NCI-H774 (cell line): ENCODE measurements at places on chromosomes 1 and 21.

DNA sequence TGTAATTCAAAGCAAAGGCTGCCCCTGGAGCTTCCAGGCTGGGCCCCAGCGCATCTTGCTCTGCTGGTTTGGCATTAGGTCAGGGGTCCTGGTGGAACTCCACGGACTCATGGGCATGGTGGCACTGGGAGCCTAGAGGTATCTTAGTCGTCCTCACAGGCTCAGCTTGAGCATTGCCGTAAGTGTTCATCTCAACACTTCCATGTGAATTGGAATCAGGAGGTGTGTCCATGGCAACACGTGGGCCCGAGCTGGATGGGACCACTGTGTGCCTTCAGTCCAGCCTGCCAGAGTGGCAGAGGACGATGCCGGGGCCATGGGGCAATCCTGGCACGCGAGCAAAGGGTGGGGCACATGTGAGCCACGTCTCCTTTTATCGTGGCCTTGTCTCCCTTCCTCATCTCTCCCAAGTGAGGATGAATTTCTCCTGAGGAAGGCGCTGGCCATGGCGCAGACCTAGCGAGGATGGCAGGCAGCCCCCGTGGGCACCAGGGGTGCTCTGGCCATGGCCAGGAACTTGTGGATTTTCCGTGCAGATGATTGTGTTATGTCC, 47.0 kb downstream of the AGPAT3 start:
- no peak for DNase-seq

DNA sequence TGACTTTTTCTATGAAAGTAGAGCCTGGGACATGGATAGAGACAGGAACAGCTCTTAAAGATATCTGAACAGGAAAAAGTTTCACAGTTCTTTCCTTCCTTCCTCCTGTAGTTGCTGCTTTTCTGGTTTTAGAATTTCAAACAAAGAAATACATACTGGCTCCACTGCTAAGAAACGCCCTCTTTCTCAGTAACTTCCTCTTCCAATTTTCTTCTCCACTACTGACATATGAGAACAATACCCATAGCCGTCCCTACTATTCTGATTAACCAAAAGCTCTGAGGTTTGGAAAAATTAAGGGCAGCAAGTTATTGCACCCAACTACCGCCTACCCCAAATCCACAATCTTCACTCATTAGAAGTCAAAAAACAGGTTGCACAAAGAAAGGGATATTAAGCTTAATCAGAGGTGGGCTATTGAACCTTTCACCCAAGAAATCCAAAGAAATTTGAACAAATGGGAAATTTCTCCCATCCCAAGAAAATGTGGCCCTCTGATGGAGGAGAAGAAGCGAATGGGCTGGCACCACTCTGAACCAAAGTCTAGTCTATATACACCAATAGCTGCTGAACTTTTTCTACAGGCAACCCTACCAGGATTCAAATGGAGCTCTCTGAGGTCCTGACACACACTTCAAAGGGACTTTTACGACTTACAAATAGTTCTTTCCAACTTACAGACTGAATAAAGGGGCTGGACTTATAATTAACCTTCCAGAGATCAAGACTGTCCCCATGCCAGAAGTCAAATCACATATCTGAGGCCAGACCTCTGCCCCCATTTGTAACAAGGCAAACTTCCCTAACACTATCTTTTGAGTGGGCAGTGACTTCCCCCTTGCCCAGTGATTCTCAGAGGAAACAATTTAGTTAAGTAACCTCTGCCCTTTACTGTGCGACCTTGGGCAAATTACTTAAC, 1.7 kb downstream of the WASF2 start:
- DNase-seq = no peak

GRCh38 chr1:198773030-198773429, 134.2 kb downstream of the PTPRC start:
- DNase-seq = no peak

DNA sequence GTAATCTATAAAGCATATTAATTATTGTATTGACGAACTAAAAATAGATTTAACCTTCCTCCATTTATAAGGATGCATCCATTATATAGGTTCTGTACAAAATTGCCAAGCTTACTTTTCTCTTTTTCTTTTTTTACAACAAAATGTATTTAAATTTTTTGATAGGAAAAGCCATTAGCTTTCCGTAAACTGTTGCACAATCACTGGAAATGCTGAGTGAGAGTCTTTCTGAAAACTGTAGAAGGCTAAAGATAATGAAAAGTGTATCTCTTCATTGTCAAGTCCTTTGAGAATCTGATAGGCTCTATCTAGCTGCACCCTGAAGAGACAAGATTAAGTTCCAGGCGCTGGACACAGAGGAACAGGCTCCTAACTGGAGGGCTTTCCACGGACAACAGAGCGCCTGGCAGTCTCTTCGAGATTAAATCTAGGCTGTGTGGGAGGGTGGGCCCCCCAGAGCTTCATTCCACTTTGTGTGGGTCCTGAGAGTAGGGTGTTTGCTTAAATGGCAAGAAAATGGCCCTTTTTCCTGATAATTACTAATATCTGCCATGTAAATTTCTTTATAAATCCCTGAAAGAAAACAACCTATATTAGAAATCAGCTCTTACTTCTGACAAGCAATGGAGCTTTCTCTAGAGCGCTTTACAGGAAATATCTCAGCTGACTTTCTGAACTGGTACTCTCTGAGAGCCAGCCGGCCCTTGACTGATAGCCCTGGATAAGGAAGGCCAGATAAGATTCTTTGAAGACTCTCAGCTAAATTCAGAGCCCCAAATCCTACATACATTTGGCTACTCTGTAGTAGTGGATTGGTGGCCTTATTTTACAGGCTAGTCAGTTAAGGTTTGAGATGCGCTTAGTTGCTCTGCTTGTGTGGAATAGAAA, 108.3 kb downstream of the FMN2 start:
- DNase-seq = no peak

DNA sequence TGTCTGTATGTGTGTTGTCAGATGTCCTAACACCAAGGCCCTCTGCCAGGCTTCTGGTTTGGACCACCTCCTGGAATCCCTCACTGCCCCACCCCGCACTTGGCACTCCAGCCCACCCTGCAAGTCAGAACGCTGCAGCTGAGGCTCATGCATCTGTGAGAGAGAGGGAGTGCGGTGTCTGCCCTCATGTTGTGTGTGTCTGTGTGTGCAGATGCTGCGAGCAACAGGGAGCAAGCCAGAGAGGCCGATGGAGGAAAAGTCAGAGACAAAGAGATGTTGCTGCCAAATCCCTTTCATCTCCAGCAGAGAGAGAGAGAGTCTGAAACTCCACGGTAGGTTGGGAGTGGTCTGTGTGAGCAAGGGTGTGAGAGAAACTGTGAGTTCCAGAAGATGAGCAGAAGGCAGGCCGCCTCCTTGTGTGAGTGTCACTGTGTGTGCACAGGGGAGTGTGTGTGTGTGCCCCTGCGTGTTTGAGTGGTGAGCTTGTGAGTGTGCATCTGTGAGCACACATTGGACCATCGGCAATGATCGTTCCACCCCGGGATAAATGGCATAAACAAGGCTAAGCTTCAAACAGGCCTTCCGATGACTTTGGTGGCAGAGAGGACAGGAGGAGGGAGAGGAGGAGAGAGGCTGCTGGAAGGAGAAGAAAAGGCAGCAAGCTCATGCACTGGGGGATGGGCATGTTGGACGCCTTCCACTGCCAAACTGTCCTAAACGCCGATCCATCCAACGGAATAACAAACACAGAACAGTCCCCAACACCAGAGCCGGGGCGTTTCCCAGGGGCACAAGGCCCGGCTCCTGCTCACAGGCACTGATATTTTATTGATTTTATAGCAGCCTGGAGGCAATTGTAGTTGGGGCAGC, 99.2 kb upstream of the GRIK3 start:
- DNase-seq = no peak

- DNase-seq = peak; percentile 76
Measured at GRCh38 chr1:59238333-59238934, 58.5 kb upstream of the FGGY start.

- no peak for DNase-seq
Measured at GRCh38 chr1:190738317-190738716, 260.7 kb upstream of the BRINP3 start.

DNA sequence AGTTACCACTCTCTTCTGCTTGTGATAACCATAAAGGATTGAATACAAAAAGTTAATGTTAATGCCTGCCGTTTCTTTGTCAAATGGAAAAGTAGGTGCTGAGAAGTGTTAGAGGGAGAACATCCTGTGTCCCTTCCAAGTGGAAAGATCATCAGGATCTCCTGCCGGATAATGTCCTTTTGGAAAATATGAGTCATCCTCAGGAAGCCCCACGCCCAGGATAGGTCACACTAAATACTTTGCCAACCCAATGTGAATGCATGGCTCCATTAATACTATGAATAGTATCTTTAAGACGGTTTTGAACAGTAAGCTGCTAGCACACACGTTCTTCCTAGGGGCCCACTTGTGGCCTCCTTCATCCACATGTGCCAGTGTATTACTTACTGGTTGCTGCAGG, 279.5 kb downstream of the ZNF326 start:
- no peak for DNase-seq

GRCh38 chr1:186183970-186184628, 191.0 kb downstream of the TPR start:
- no peak for DNase-seq

DNA sequence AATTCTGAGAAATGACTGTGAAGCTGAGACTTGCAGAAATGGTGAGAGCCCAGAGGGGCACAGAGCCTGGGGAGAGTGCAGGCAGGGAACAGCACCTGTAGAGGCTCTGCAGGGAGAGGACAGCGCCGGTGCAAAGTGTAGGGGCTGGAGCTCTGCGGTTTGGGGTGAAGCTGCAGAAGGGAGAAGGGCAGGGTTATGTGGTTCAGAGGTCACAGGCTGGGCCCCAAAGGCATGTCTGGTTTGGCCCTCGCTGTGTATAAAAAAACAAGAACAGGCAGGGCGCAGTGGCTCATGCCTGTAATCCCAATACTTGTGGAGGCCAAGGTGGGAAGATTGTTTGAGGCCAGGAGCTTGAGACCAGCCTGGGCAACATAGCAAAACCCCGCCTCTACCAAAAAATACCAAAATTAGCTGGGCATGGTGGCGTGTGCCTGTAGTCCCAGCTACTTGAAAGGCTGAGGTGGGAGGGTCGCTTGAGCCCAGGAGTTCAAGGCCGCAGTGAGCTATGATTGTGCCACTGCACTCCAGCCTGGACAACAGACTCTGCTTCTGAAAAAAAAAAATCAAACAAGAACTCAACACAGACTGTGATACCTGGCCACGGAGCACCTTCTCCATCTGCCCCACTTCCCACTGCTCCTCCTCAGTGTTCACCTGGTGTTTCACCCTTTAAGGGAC, 29.1 kb downstream of the SERINC2 start:
- DNase-seq = no peak
